Fibroblast of skin of abdomen (primary cell): ENCODE measurements at places on chromosomes 2 and 18.
A peak's percentile ranks its signal among the peaks of the same experiment; 100 is the strongest.

DNA sequence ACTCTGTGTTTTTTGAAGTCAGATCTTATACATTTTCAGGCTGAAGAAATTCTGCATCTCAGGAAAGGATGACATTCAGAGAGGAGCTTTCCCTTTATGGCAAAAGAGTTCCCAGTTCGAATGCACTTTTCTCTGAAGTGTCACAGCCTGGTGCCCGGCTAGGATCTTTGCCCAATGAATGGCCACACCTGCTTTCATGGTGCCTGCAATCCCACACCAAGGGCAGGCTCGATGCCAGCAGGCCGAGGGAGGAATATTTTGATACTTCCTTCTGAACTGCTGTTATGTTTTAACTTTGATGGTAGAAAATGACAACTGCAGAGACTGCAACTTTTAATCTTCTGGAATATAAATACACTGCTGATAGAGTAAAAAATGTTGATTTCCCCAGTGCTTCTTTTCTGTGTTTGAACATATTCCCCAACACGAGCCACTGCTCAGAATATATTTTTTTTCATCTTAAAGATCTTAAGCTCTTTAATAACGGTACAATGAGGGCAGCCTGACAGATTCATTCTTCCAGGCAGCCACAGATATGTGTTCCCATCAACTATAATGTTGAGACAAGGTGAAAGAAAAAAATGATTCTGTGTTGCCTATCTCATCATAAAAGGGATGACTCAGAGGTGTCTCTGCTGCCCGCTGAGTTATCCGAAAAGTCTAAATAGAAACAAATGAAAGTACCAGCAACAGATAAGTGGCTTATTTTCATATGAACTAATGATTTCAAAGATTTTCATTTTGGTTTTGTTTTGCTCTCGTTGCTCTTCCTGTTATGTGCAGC is 848.5 kb downstream of the DCDC2C start:
- DNase-seq: no peak

DNA sequence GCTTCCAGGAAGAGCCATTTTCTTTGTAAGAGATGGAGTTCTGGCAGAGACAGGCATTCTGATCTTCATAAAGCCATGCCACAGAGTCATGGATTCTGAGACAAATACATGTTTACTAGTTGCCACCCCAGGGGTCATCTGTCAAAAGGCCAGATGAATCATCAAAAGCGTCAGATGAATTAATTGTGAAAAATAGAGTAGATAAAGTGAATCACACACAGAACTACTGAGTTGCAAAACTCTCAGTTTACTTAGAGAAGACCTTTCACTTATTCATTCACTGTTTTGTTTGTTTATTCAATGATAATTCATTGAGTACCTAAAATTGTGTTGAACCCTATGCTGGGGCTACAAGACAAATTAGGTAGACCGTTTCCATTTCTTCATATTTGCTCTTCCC is 157.7 kb upstream of the SERPINE2 start:
- DNase-seq: no peak

DNA sequence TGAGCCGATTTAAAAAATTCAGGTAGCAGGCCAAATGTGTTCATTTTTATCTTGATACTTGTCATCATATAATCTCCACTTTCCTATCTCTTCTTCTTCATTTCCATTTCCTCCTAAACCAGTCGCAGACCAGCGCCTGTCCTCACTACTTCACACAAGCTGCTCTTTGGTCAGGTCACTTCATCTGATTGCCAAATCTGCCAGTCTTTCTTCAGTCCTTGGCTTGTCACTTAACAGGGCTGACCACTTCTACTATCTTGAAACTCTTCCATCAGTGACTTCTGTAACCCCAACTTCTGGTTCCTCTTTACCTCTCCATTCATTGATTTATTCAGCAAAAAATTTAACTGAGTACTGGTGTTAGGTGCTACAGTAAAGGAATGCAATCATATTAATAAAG is 18.0 kb upstream of the SPRED2 start:
- DNase-seq: no peak

DNA sequence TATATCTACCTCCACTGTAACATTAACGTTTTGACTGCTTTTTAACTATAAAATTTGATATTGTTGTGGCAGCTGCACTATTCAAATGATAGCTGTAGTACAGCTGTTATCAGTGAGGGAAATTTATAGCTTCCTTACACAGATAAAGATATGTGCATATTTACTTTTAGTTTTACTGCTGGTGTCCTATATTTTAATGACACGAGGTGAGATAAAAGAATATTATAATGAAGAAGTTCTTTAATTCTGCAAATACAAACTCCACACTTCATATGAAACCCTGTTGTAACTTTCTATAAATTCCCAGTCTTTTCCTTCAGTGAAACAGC is 427.8 kb upstream of the ZEB2 start:
- no peak for DNase-seq

GRCh38 chr18:45312555-45313126 is 302.6 kb upstream of the SLC14A2 start:
- no peak for DNase-seq

DNA sequence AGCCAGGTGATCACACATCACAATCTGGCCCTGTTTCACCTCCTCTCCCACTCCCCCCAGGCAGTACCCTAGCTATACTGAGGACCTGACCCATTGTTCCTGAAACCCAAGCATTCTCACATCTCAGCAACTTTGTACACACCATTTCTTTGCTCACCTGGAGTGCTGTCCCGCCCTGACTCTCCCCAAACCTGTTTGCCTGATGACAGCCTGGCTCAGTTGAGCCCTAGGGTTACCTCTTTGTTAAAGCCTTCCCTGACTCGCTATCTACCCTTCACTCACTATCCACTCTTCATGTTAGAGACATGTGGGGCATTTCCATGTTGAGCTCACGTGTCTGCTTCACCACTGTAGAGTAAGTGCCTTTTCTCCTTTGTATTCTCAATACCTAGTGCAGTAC is 49.1 kb downstream of the GREB1L start:
- DNase-seq: no peak

DNA sequence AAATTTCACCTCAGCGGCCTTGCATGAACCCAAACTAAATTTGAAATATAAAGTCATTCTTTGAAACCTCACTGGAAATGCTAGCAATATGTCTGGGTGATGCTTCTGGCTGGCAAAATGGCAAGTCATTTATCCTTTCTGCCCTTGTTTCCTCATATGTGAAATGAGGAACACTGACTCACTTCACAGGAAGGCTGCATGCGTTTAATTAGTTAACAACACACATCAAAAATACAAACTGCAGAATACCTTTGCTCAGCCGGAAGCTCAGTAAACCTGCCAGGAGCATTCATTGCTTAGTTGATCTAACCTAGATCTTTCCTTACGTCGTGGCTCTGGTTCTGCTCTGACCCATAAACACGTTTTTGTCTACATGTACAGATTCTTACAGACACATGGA is 214.2 kb upstream of the ACVR2A start:
- DNase-seq: peak; percentile 13

DNA sequence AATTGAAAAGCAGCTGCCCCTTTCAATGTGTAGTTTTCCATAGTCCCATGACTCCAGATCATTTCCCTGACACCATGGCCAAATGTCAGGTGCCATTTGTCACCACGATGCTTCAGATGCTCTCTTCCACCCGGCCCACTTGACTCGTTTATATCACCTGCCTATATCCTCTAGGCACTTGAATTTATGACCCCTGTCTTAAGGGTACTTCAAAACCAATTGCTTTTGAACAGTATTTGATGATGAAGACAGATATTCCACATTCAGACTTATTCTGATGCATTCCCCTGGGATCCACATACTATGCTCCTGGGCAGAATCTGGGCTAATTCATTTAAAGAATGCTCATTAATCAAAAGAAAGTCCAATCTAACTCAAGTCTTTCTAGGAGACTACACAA is 16.9 kb upstream of the RHBDD1 start:
- no peak for DNase-seq

DNA sequence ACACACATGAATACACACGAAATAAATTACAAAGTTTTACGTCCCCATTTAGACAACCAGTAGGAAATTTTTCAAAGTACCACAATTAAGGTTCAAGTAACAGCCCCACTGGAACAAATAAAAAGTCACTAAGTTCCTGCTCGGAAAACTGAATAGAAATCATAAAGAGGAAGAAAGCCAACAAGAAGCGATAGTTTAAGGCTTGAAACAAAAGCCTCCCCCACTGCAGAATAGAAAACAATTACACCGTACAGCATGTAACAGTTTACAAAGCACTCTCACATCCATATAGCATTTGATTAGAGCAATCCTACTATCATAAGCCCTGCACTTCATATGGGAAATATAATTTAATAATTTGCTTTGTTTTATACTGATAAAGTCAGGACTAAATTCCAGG is 15.5 kb downstream of the KLF7 start:
- no peak for DNase-seq

GRCh38 chr2:230737791-230738226 is 25.2 kb downstream of the CAB39 start:
- DNase-seq: no peak

- no peak for DNase-seq
These were observed 40.5 kb upstream of the ITPRID2 start for GRCh38 chr2:181850936-181851560.

GRCh38 chr2:121483021-121483420 is 47.7 kb upstream of the RNU4ATAC start:
- peak; percentile 34 for DNase-seq

GRCh38 chr2:22950431-22950830 is 434.5 kb upstream of the KLHL29 start:
- no peak for DNase-seq

GRCh38 chr2:152655880-152656279 is 61.4 kb downstream of the PRPF40A start:
- no peak for DNase-seq

DNA sequence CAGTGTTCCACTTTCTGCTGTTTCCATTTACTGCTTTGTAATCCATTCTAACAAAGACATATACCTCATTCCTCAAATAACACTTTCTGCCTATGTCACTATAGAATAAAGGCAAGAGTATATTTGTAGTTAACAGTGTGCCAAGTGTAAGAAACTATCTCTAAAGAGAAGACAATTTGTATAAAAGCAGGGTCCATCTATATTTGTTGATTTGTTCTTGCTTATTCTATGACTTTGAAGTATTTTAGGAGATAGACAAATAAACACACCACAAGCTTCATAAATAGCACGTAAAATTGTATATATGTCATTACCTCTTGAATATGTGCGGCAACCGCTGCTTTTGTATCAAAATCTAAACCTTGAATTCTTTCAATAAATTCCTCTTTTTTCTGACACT is 56.0 kb downstream of the CCDC88A start:
- no peak for DNase-seq

- DNase-seq: no peak
These were observed 114.8 kb downstream of the BCL11A start for GRCh38 chr2:60438653-60439052.

GRCh38 chr18:6962571-6963451 is 154.8 kb downstream of the LAMA1 start:
- no peak for DNase-seq

DNA sequence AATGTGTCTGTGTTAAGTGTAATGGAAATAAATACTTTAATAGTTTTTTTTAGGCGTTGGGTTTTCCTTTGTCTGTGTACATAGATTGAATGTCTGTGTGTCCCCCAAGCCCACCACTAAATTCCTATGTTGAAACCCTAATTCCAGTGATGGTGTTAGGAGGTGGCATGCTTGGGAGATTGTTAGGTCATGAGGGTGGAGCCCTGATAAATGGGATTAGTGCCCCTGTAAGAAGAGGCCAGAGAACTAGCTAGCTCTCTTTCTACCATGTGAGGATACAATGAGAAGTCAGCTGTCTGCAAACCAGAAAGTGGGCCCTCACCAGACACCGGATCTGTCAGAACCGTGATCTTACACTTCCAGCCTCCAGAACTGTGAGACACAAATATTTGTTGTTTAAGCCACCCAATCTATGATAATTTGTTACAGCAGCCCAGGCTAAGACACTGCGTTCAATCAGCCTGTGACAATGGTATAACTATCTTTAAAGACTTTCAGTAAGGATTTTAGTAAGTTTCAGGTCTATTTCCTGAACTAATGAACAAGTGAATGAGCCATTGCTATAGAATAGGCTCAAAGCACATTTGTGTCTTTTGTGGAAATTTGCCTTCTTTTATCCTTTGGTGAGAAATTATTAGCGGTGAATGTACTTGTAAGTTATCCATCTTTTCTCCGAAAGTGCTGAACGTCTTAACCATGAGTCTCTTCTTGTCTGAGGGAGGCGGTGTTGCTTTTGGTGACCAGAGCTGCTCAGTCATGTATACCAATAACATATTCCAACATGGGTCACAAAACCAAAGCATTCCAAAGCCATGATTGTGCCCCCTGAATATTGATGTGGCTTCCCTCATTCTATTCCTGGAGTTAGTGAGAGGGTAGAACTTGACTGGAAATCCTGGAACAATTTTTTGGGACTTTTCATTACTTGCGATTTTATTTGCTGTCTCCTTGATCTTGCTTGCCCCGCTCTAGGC is 29.6 kb upstream of the IL1R1 start:
- DNase-seq: peak; percentile 88

DNA sequence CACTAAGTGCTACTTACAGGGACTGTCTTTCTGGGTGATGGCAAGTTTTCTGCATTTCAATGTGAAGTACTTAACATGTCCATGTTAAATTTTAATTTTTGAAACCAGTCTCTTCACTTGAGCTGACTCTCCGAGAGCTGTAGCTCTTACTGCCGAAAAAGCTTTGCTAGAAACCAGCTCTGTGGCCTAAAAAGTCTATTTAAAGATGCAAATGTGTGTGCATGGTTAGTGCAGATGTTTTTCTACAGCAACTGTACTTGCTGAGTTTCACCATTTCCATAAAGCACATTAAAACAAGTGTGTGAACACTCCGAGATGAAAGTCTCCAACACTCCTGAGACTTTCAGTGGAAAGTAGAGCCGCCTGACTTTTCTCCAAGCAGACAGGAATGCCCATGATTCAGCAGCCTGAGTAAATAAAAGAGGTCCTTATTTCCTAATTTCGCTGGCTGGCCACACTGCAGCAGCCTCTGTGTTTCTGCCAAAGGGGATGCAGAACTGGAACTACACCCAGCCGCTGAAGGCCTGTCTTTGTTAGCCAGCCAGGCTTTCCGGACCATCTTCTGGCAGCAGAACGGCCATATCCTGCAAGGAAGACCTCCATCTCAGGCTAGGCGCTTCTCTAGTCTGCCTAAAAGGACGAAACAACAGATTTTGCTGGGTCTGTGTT is 121.2 kb downstream of the ZNF521 start:
- peak; percentile 90 for DNase-seq

DNA sequence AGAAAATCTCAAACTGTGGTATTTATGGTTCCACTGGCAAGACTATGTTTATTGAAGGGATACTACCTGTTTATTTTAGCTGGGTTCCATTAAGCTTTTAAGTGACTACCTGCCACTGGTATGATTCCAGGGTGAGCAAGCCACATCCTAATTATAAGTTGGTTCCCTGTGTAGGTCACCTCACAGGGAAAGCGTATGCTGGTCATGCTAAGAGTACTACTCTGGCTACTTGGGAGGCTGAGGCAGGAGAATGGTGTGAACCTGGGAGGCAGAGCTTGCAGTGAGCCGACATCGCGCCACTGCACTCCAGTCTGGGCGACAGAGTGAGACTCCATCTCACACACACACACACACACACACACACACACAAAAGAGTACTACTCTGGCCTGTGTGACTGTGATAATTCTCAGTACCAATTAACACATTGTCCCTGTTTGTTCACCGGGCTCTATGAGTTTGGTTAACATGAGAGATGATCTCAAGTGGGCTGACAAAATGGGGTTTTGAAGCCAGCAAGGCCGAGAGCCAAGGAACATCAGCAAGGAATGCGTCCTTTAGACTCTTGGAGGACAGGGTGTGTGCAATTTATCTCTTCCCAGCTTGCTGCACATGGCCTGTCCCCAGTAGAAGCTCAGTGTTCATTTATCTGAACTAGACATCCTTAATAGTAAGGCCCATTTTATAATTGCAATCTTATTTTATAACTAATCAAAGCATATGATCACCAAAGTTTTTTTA is 15.2 kb upstream of the ITSN2 start:
- no peak for DNase-seq
